ENCODE measurements at places on chromosomes 11 and 22.

- peak; percentile 31 for DNase-seq
Measured at GRCh38 chr11:73141031-73141308, 1.1 kb downstream of the FCHSD2 start.

- no peak for DNase-seq
Measured at GRCh38 chr11:103024086-103024485, 67.9 kb downstream of the DCUN1D5 start.

GRCh38 chr11:29309992-29310391 is 706.8 kb downstream of the KCNA4 start:
- no peak for DNase-seq

GRCh38 chr22:45216133-45217003 is 24.3 kb downstream of the KIAA0930 start:
- no peak for DNase-seq

DNA sequence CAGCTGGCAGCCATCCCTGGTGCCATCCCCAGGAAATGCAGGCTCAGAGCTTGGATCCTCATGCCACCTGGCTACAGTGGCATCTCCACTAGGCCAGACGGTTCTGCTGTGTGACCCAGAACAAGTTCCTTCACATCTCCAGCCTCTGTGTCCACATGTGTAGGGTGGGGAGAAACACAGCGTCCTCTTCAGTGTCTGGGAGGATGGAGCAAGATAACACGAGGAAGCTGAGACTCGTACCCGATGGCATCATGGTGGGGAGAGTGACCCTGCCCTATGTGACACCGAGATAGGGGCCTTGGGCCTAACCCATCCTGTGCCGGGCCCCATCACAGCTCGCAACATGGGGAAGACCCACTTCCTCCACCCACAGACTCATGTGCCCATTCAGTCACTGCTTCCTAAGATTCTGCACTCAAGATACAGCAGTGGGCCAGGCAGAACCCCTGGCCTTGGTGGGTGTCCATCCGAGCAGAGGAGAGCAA is 78.5 kb downstream of the MORC2 start:
- no peak for DNase-seq

DNA sequence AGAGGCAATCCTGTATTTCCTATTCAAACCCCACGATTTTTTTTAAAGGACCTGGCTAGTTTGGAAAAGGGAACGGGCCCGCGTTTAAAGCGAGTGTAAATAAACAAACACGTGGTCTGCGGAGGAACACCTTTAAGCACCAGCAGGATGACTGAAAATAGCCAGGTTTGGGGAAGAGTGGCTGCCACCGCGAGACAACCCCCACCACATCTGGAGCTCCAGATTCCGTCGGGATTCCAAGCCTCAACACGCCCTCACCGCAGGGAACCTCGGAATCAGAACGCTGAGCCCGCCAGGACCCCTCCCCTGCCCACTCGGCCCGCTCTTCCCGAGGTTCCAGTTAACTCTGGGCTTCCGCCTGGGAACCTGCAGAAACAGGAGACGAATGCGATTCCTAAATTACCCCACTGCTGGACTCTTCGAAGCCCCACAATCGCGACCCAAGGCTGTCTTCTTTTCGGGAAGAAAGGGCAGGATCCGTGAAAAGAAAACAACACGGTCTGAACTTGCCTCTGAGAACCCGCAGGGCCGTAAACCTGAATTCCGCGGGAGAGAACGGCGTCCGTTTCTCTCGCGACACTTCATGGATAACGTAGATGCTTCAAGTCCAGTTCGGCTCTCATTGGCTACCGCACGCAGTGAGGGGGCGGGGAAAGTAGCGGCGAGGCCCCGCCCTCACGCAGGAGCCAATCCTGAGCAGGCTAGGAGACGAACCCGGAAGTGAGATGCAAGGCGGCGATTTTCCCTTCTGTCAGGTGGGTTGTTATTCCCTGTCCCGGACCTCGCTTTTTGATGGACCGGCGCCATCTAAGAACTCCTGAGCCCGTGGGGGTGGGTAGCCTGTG is at the start of the genes ANKRD49 and MRE11:
Gene ANKRD49 (plus strand): TSS at position 704 of the 845 bp plus-strand sequence. CDS start 2,710 bp downstream, outside the sequence.
Gene MRE11 (minus strand): TSS at position 564 of the 845 bp plus-strand sequence. CDS start 1,043 bp downstream, outside the sequence.
- peak; percentile 94 for DNase-seq

DNA sequence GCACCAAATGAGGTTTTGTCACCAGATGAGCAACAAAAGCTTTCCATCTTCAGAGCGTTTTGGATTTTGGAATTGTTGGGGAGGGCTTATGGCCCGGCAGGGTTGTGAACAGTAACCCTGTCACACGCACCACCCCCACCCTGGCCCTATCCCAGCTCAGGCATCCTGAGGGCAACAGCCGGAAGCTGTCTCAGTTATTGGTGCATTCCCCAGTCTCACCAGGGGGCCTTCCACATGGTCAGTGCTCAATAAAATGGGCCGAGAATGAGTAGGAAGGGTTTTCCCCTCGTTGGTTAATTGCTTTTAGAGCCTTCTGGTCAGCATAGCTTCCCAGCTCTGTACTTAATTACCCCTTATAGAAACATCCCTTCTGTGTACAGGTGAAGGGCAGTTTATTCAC is 46.0 kb downstream of the LRP5 start:
- no peak for DNase-seq

- no peak for DNase-seq
Measured at GRCh38 chr11:12812849-12813248, 138.6 kb downstream of the TEAD1 start.

GRCh38 chr22:50621948-50622722 is 5.8 kb downstream of the ARSA start:
- peak; percentile 56 for DNase-seq
